Fibroblast of upper back skin (primary cell): ENCODE measurements at places on chromosomes 12 and 14.

DNA sequence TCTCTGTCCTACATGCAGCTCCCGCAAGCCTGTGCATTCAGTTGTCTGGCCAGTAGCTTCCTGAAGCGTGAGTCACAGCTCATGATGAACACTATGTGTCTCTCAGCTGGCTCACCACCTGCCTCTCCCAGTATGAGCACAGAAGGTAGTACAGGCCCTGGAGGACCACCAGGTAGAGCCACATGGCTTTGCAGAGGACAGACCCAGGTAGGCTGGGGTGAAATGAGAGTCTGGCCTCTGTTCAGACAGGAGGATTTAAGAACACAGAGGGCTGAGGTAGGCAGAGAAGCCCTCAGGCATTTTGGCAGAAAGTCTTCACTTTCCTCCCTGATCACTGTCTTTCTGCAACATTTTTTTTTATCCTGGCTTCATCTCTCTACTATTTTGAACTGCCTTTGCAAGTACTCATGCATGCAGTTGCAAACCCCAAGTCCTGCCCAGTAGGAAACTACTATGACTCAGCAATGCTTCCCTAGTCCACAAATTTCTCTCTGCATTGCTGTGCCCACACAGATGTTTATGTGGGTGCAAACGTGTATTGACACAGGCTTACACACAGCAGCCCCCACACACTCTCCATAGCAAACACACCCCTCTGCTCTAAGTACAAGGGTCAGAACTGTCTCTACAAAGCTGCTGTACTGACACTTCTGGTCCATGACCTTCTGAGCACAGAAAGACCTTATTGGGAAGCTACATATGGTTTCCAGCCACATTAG, 7.2 kb upstream of the SDR9C7 start:
- peak; percentile 72 for DNase-seq

DNA sequence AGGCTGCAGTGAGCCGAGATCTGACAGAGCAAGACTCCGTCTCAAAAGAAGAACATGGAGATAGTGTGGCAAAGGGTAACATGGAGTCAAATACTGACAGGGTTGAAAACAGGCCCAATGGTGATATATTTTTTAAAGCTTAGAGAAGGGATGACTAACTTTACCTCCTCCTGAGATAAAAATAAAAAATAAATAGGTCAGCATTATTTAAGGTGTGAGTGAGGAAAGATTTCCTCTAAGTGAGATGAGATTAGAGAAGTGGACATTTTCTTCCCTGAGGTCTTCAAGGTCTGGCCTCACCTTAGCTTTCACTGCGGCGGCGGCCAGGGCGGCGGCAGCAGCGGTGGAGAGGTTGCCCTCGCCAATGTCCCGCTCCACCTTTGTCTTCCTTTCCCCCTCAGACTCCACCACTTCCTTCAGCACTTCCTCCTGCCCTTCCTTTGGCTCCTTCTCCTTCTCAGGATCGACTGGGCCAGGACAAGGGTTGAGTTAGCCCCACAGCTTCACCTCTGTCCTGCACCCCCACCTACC, 11.1 kb downstream of the MYL6 start:
- no peak for DNase-seq

DNA sequence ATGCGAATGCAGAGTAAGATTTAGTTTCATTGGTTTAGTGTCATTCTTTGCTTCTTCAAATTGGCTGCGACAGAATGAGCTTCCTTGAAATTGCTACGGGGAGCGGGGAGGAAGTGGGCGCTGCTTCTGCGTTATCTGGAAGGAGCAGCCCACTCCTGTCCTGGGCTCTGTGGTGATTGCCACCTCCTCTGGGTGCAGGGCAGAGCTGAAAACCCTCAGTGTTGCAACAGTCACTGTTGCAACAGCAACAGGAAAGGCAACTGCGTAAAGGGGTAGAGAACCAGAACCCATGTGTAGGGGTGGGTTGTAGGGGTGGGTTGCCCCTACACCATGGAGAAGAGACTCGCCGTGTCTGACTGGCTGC, 57.7 kb downstream of the MAX start:
- DNase-seq: no peak

GRCh38 chr12:2016862-2017545, 12.7 kb upstream of the DCP1B start:
- no peak for DNase-seq

DNA sequence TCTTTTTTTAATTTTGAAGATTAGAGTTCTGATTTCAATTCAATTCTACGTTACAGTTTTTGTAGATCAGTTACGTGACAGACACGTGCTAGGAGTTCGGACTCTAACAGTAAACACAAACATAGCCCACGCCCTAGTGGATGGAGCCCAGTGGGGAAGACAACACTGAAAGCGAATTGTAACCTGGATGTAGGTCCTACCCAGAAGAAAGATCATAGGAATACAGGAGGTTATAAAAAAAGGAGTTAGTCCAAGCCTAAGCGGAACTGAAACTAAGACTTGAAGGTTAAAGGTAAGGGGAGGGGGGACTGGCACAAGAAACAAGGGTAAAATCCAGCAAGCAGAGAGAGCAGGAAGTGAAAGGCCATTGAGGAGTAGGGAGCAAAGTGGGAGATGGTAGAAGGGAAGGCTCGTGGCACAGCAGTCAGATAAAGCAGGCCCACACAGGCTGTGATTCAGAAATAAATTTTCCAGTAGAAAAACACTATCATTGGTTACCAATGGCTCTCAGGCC, 15.7 kb upstream of the CRY1 start:
- DNase-seq: no peak

DNA sequence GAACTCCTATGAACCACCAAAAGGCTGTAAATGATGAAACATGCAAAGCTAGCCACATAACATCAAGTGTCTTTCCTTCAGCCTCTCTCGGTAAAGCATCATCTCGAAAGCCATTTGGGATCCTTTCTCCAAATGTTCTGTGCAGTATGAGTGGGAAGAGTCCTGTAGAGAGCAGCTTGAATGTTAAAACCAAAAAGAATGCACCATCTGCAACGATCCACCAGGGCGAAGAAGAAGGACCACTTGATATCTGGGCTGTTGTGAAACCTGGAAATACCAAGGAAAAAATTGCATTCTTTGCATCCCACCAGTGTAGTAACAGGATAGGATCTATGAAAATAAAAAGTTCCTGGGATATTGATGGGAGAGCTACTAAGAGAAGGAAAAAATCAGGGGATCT, 61.2 kb downstream of the ATG14 start:
- DNase-seq: no peak

DNA sequence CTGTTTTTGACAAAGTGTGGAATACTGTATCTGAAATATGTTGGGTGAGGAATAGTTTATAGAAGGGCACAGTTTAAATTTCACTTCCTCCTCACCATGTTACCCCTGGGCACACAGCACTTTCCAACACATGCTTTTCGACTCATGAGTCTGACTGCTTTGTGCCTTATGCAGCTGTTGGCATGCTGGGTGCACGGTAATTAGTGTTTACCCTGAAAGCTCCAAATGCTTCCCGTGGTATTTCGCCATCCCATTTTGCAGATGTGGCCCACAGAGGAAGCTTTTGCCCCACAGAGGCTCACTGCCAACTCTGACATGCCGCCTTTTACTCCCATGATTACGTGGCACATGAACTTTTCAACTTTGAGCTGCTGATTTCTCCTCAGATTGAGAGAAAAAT, 168.6 kb downstream of the PRKCH start:
- DNase-seq: no peak

DNA sequence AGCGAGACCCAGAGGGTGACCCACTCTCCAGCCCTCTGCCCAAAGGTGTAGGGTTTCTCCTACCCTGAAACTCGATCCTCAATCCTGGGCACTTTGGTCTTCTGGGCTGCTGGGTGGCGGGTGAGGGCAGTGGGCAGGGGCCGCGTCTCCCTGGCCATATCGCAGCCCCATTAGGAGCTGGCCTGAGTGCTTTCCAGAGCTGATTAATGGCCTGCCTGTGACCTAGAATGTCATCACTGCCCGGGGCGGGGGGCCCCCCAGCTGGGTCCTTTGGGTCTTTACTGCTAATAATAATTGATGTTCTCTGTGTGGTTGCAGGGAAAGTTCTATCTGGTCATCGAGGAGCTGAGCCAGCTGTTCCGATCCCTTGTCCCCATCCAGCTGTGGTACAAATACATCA, 47.8 kb downstream of the HRK start:
- DNase-seq: no peak

- no peak for DNase-seq
Observed at GRCh38 chr12:224330-224729, 10.4 kb upstream of the SLC6A12 start.

GRCh38 chr12:16607906-16608775, 2.2 kb upstream of the LMO3 start:
- no peak for DNase-seq

DNA sequence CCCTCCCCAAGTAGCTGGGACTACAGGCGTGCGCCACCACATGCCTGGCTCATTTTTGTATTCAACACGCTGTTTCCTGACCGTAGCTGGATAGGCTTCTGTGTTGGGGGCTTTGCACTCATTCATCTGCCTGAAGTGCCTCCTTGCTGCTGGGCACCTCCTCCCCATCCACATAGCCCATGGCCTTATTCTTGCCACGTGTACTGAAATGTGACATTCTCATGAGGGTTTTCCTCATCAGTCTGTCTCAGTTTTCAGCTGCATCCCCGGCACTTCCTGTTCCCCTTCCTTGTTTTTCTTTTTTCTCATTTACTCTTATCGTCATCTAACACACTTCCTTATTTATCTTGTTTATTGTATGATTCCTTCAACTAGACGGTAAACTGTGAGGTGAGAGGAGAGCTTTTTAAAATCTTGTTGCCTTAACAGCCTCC, 36.6 kb downstream of the RCOR1 start:
- no peak for DNase-seq

DNA sequence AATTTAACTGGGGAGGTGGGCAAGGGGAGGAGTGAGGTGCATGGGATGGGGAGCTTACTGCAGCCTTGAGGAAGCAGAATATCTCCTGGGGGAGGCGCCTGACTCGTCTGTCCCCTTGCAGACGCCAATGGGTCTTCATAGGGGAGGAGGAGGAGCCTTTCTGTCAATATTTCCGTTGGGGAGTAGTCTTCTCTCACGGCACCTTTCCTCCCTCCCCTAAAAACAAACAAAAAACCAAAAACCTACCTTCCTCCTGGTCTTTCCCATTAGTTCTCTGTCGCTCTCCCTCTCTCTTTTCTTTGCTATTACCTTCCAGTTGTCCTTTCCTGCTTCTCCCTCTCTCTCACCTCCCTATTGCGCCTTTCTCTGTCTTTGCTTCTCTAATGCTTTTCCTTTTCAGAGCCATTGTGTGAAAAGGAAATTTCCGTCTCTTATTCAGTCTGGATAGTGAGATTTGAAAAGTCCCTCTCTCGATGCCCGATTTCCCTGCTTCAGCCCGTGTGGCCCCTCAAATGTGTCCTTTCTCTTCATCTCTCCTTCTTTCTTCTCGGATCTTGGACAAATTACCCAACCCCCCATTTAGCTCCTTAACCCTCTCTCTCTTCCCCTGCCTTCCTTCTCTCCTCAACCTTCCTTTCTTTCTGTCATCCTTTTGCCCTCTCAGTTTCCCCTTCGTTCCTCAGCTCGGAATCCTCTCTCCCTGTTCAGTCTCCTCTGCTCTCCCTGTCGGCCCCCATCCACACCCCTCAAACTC, 5.9 kb downstream of the GPR84 start:
- peak; percentile 51 for DNase-seq

DNA sequence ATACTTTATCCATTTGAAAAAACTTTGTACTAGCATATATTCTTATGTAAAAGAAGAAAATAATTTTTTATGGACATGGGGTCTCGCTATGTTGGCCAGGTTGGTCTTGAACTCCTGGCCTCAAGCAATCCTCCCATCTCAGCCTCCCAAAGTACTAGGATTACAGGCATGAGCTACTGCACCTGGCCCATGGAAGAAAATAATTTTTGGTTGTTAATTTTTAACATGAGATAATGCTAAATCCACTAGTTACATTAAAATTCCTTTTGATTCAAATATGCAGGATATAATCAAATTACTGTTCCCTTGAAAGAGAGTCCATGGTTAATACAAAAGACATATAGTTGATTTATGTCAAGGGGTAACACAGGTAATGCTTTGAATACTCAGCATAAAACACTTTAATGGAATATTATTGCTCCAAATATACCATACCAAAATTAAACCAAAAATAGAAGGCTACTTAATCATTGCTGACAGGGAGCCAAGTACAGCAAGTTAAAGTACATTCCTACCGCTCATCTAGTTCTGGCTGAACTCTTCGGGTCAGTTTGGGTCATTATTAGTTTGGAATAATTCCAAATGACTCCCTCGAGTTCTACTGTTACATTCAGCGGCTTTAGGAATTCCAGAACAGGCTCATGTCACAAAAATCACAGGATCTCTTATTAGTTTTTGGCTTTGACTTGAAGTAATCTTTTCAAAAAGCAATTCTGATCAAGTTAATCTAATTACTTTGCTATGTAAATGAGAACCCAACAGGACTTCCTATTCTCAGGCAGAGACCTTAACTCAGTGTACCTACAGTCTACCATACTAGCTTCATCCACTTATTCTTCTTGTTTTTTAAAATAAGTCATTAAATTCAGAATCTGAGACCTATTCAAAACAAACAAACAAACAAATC, 6.1 kb downstream of the SOS2 start:
- peak; percentile 93 for DNase-seq
